ENCODE measurements at places on chromosomes 13 and 19.

- peak; percentile 34 for DNase-seq
Observed at GRCh38 chr13:24161010-24161775, 673 bp downstream of the SPATA13 start.

- DNase-seq: no peak
Observed at GRCh38 chr13:35693134-35693784, 216.8 kb upstream of the MAB21L1 start.

DNA sequence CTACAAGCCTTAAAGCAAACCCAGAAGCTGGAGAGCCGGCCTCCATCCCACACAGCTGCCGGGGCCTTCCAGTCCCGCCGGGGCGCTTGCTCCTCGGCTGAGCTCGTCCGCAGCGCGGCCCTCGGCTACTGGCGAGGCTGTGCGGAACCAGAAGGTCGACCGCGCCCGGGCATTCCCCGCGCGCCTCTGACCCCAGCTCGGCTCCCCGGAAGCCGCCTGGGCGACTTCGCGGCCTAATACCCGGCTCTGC, 863 bp downstream of the ANKRD10 start:
- no peak for DNase-seq

DNA sequence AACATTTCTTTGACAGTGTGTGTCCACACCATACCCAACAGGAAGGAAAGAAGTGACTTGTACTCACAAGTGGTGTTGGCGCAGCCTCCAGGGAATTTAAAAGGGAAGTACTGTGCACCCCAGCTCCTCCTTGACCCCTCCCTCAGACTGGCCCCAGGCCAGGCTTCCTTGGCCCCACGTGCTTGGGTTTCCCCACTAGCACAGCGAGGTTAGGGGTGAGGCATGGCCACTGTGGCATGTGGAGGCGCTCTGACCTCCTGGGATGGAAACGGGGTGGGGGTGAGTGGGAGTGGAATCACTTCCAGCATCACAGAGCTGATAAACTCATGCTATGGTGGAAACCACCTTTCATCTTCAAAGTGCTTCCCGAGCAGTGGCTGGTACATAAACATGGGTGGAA, 168.6 kb downstream of the ZNF536 start:
- no peak for DNase-seq

All from endothelial cell (in vitro differentiated cells).